ENCODE measurements at places on chromosomes 1 and 21.

DNA sequence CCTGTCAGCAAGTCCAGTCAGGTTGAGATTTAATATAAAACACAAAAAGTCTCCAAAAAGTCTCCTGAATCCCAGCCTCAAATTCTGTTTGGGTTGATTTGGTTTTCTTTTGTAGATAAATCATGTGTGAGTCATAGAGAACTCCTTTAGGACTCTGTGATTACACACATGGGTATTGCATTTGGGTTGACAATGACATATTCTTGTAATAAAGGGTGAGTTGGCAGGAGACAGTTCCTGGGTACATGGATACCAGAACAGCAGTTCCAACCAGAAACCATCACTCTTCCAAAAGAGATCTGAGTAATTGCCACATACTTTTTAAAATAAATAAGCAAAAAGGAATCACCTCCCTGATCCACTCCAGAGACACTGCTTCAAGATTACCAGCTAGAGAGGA, 8.9 kb downstream of the CR2 start:
- DNase-seq: no peak

- no peak for DNase-seq
Measured at GRCh38 chr1:183871601-183872000, 66.7 kb downstream of the RGL1 start.

DNA sequence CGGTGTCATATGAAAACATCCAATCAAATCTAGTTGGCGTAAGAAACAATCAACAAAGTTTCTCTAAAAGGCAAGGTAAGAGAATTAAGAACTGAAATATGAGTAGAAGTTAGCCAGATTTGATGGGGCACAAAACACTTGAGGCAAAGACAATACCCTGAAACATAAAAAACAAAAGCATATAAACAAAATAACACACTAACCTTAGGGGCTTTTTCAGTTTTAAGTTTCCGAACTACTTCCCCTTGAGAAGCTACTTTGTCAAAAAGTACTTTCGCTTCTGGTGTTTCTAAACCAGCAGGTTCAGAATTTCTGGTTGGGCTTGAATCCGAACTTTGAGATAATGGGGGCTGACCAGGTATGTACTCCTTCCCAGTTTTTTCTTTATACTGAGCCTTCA, 57.9 kb downstream of the EPRS1 start:
- DNase-seq: no peak

- DNase-seq: no peak
Measured at GRCh38 chr21:43819511-43820405, 30.4 kb downstream of the RRP1 start.

DNA sequence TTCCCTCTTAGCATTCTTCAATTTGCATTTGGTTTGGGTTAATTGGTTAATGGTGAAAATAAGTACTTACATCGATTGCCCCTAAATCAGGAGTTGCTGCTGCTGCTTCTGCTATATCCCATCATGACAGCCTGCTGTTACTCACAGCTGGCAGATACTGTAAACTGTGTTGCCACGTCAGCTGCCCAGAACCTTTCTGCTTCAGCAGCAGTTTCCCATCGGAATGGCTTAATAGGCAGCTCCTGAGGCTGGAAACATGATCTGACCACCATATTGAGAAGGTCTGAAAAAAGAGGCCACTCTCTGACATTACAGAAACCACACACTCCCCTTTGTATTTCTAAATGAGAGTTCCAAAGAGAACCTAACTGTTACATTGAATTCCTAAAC, 14.3 kb upstream of the SEC16B start:
- peak; percentile 77 for DNase-seq

DNA sequence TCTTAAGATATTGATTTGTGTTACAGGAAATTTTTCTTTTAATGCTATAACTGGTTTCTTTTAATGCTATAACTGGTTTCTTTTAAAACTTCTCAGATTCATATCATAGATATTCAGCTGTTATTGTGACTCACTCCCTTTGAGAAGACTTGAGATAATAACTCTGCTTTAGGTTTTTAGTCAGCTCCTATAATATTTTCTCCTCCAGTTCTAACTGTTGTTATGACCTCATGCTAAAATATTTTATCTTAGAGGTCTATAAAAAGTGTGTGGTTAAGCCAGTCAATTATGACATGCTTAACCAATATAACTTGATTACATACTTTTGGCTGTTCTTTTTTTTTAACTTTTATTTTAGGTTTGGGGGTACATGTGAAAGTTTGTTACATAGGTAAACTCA, 280.2 kb downstream of the PTGER3 start:
- no peak for DNase-seq

GRCh38 chr1:201346337-201346939, 31.0 kb downstream of the TNNT2 start:
- DNase-seq: peak; percentile 86

Measured in islet precursor cell (in vitro differentiated cells).